Activated naive CD4-positive, alpha-beta T cell treated with anti-CD3 and anti-CD28 coated beads for 36 hours (primary cell): ENCODE measurements at places on chromosomes 2 and 18. TPM values are rescaled to one million over a fixed set of nuclear protein-coding genes. Genes with fewer than 3 reads are reported as not detected.

DNA sequence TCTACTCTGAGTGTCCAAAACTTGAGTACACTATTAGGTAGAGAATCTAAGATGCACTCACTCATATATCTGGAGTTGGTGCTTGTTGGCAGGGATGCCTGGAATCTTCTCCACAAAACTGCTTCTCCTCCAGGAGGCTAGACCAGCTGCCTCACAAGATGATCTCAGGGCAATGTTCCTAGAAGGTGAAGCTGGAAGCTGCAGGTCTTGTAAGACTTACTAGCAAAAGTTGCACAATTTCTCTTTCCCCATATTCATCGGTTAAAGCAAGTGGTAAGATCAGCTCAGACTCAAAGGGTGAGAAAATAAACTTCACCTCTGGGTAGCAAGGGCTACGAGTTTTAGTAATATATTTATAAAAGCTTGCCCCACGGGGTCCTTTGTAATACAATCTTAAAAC lies 454.4 kb upstream of the ACVR2A start:
- peaks cover 2% of the 10 kb centered on the region for H3K4me1 ChIP-seq
- no peak overlapping the region for H3K4me3 ChIP-seq
- H3K36me3 ChIP-seq = no peaks in the 10 kb centered on the region
- no peak for DNase-seq
- H3K27ac ChIP-seq = no peak overlapping the region

- no peak overlapping the region for H3K4me3 ChIP-seq
- DNase-seq = no peak
- H3K27me3 ChIP-seq = no peaks in the 10 kb centered on the region
- peaks cover 24% of the 10 kb centered on the region for H3K4me1 ChIP-seq
These were observed 85.3 kb upstream of the ZNF397 start for GRCh38 chr18:35155398-35156117.

- no peak for DNase-seq
- H3K4me3 ChIP-seq = no peak overlapping the region
- peaks cover 5% of the 10 kb centered on the region for H3K4me1 ChIP-seq
- no peaks in the 10 kb centered on the region for H3K27me3 ChIP-seq
- H3K27ac ChIP-seq = no peak overlapping the region
These were observed 8.8 kb downstream of the PRLH start for GRCh38 chr2:237574894-237575868.

TCF23 gene
- not detected for total RNA-seq

CMPK2 gene
- 7.7 TPM for total RNA-seq

EMX1 gene
- total RNA-seq = not detected
